Stimulated activated CD8-positive, alpha-beta memory T cell treated with anti-CD3 and anti-CD28 coated beads, Interleukin-7, amount 100 ng/mL, for 48 hours (primary cell): ENCODE measurements at places on chromosomes 3 and 15.

DNA sequence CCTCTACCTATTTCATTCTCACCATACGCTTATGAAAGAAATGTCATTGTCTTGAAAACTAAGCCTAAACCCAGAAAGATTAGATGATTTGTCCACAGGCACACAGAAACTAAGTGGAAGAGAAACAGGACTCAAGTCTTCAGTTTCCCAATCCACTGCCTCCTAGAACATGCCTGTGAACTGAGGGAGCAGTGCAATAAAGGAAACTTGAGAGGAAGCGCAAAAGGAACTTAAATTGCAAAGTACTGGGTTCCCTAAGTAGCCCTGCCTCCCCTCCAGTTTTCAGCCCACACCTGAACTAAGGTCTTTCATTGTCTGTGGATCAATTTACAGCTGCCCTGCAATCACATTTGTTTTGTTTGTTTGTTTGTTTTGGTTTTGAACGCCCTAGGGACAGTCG is 56.7 kb upstream of the TSEN2 start:
- no peak for DNase-seq

- DNase-seq, result no peak
Measured at GRCh38 chr3:141648055-141648910, 89.8 kb upstream of the RNF7 start.

- no peak for DNase-seq
Measured at GRCh38 chr3:142664311-142664710, 59.5 kb upstream of the TRPC1 start.

DNA sequence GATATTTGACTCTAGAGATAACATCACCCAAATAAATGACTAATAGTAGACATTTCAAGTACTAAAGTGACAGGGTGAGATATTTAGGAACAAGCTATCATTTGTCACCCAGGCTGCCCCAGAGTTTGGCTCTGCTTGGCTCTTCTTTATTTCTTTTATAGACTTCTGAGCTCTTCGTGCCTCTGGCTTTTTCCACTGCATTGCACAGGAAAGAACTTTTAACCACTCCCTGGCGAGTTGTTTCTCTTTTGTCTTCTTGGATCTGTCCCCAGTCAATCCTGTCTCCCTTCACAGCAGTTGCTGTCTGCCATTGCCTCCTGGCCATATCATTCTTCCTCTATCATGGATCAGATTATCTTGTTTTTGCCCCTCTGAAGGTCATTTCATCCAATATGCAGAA is 339.2 kb upstream of the DCBLD2 start:
- no peak for DNase-seq

DNA sequence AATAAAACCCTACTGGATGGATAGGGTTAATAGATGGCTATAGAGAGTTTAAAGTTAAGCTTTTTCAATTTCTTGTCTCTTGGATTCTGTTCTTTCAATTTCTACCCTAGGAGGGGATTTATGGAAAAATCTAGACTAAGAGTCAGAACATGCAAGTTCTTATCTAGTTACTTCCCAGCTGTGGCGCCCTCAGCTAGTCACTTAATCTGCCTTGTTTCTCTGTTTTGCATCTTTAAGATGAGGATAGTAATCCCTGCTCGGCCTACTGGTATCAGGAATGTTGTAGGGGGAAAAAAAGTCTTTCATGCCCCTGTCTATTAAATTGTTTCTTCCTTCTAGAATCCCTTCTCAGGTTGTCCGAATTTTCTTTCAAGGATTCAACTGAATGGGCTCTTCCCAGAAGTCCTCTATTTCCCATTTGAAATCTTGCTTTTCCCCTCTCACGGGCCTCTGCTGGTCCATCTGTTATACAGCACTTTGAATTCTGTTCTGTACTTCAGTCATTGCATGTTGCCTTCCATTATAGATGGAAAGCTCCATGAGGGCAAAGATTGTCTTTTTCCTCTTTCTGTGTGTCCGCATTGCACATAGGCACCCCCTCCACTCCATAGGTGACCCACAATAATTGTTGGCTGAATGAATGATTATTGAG is 4.4 kb downstream of the KCTD6 start:
- DNase-seq, result no peak

DNA sequence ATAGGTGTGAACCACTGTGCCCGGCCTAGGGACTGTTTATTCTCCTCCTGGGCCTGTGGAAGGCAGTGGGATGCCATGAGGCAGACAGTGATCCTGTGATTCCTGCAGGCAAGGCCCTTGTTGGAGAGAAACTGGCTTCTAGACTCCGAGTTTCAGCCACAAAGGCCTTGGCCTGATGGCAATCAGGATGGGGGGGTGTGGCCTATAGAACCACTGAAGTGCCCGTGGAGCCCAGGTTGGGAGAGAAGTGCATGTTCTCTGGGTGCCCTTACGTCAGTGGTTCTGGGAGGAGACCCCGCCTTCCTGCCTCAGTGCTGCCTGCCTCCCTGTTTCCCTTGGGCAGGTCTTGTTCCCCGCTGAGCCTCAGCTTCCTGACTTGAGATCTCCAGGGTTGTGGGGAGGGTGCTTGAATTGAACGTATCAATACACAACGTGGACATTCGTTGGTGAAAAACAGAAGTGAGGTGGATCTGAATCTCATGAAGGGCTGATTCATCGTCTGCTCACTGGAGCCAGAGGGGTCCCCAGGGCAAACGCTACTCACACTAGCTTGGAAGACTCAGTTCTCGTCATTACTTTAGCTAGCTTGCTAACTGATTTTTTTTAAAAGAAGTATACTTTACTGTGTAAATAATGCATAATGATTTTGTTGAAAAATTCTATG is 31.8 kb downstream of the IRAK2 start:
- DNase-seq, result peak; percentile 15

GRCh38 chr15:70761931-70762468 is 1.4 kb downstream of the UACA start:
- no peak for DNase-seq

DNA sequence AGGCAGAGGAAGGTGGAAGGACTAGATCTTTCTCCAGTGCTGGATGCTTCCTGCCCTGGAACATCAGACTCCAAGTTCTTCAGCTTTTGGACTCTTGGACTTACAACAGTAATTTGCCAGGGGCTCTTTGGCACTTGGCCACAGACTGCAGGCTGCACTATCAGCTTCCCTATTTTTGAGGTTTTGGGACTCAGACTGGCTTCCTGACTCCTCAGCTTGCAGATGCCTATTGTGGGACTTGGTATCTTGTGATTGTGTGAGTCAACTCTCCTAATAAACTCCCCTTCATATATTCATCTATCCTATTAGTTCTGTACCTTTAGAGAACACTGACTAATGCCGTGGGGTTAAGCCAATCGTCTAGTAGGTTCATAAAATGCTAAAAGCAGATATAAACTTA is 8.8 kb upstream of the B3GNT5 start:
- DNase-seq, result no peak

DNA sequence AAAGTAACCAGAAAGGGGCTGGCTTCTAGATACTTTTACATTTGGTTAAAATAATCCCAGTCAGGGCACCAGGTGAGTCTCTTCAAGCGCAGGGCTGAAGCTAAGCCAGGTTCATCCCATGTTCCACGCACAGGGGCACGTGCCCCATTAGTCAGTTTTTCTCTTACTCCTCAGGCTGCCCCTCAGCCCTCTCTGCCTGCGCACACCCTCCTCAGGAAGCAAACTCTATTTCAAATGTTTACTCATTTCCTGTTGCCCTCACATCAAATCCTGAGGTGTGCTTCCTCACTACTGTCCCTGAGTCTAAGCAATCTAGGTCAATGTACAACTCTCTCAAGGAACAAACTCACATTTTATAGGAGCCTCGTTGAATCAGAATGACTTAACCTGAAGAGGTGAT is 48.5 kb downstream of the THBS1 start:
- peak; percentile 37 for DNase-seq

- DNase-seq, result no peak
Measured at GRCh38 chr3:2875699-2876098, 234.5 kb downstream of the IL5RA start.

- no peak for DNase-seq
Measured at GRCh38 chr15:61798631-61799030, 261.6 kb downstream of the VPS13C start.

GRCh38 chr15:99125061-99125891 is 20.4 kb downstream of the SYNM start:
- DNase-seq, result no peak

- no peak for DNase-seq
Measured at GRCh38 chr3:30948426-30948825, 54.0 kb upstream of the GADL1 start.

GRCh38 chr3:131535131-131535530 is 32.4 kb upstream of the MRPL3 start:
- no peak for DNase-seq

DNA sequence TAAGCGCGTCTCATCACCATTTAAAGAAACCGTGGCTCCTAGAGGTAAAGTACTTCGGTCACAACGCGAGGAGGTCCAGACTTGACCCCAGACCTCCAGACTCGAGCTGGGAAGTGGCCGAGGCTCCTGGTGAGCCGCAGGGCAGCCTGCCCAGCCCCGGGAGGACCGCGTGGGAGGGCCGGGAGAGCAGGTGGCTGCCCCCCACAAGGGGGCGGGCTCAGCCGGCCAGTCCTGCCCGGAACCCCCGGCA is at the start of gene SLC27A2:
Gene SLC27A2, plus strand, starts transcription at position 228 of the 250 bp plus-strand sequence. CDS start 232 bp downstream, outside the sequence.
- no peak for DNase-seq

DNA sequence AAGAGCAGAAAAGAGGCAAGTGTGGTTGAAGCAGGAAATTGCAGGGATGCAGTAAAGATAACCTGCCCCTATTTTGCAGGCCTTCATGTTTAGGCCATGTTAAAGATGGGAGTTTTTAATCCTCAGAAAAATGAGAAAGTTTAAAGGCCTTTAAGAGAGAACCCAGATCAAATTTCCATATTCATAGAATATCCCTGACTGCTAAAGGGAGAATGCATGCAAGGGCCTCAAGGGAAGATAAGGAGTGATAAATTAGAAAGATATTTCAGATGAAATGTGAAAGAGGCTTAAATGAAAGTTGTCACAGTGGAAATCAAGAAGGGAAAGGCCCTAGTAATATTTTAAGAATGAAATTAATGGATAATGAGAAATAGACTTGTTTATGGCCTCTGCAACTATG is 292.1 kb downstream of the SATB1 start:
- no peak for DNase-seq

- DNase-seq, result no peak
Measured at GRCh38 chr3:144112437-144112836, 140.8 kb downstream of the DIPK2A start.

GRCh38 chr3:102570511-102570910 is 135.7 kb downstream of the ZPLD1 start:
- DNase-seq, result no peak

DNA sequence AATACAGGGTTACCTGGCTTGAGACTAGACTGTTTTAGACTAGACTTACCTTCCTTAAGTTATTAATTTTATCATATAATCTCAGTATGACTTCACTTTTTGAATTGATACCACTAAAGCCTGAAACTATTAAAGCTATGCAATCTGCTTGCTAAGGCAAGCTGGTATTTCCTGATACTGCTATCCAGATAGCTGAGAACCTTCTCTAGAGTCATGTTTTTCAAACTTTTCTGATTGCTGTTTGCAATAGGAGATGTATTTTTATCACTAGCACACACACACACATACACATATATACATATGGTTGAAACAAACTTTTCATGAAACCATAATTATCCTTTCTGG is 9.3 kb upstream of the MAGI1 start:
- DNase-seq, result no peak

GRCh38 chr3:39977058-39977794 is 167.8 kb downstream of the MYRIP start:
- DNase-seq, result no peak

- DNase-seq, result no peak
Measured at GRCh38 chr3:120198305-120198878, 86.6 kb downstream of the GPR156 start.

GRCh38 chr3:89217148-89217685 is 109.8 kb downstream of the EPHA3 start:
- no peak for DNase-seq

- no peak for DNase-seq
Measured at GRCh38 chr15:60798821-60799220, 319.9 kb upstream of the ICE2 start.

DNA sequence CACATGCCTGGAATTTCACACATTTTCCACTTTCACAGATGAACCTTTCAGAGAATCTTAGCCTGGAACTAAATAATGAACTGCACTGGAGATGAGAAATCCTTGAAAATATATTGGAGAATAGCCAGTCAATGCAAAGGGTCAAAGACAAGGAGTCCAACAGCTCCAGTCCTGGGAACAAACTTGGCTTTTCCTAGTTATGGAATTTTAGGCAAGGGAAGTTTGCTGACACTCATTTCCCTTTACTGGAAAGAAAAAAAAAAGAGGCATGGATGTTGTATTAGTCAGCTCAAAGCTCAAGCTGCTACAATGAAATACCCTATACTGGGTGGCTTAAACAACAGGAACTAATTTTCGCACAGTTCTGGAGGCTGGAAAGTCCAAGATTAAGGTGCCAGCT is 690.8 kb upstream of the ARPP21 start:
- DNase-seq, result no peak

DNA sequence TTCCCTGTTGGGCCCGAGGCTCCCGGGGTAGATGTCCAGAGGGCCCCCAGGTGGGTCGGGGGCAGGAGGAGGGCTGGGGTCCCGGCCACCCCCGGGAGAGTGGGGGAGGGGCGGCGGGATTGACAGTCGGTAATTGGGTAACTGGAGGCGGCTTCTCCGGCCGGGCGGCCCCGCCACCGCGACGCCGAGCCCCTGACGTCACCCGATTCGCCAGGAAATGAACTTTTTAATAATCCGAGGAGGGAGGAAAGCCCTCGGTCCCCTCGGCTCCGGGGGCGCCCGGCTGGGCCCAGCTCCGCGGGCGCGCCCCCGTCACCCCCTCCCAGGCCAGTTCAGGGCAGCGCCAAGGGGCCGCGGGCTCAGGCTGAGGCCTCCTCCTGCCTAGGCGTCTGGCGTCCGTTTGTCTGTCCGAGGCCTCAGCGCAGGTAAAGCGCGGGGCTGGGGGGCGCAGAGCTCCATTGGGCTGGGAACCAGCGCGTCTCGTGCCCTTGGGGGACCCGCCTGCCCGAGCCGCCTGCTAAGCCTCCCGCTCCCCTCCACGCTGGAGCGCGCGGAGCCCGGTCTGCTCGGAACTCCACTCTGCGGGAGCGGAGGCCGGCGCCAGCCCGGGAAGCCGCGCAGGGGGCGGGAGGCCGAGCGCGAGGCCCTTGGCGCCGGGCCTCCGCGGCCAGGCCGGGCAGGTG is 3.9 kb downstream of the GATA2 start:
- DNase-seq, result no peak

DNA sequence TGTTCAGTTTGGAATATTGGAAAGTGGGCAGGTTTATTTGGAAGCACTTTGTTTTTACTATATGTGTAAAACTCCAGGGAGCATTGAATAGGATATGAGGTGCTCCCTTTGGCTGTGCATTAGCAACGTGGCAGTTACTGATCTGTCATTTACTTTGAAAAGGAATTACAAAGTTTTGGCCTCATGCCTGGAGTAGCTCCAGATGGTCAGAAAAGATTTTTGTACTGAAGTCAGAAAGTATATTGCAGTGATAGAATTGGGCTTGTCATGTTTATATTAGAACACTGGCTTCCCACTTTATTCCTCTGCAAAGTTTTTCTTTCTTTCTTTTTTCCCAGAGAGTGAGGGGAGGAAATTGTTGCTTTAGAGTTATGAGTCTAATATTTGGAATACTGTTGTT is 26.1 kb downstream of the FNDC3B start:
- no peak for DNase-seq

- DNase-seq, result no peak
Measured at GRCh38 chr15:35393398-35393797, 152.6 kb downstream of the DPH6 start.
